ENCODE measurements at places on chromosomes 6 and 20.

GRCh38 chr6:17910189-17910588 is 77.2 kb downstream of the KIF13A start:
- DNase-seq = no peak

- DNase-seq = no peak
Measured at GRCh38 chr6:132898376-132898775, 84.0 kb downstream of the RPS12 start.

- no peak for DNase-seq
Measured at GRCh38 chr6:125340991-125341390, 39.2 kb upstream of the HDDC2 start.

- DNase-seq = no peak
Measured at GRCh38 chr20:62711703-62712101, 3.1 kb downstream of the NTSR1 start.

GRCh38 chr6:109252261-109253041 is 129.8 kb downstream of the CD164 start:
- DNase-seq = no peak

- DNase-seq = no peak
Measured at GRCh38 chr20:8032499-8032898, 12.9 kb upstream of the TMX4 start.

- DNase-seq = no peak
Measured at GRCh38 chr6:87701344-87701675, 723 bp downstream of the AKIRIN2 start.

GRCh38 chr20:24370249-24370648 is 99.2 kb upstream of the SYNDIG1 start:
- no peak for DNase-seq

DNA sequence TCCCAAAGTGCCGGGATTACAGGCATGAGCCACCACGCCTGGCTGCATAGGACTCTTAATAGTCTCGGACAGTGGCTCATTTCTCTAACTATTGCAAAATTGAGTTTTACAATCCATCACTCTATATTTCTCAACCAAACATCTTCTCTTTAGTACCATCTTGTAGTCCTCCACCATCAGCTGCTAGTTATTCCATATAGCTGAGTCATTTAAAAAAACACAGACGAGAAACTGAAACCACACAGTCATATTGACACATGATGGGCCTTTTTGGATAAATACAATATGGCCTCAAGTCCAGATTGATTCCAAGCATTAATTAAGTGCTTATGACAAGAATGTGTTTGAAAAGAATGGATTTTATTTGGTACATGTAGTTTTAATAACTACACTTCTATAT is 599.1 kb downstream of the MEI4 start:
- DNase-seq = no peak

GRCh38 chr6:23969344-23969743 is 156.7 kb upstream of the NRSN1 start:
- DNase-seq = no peak

DNA sequence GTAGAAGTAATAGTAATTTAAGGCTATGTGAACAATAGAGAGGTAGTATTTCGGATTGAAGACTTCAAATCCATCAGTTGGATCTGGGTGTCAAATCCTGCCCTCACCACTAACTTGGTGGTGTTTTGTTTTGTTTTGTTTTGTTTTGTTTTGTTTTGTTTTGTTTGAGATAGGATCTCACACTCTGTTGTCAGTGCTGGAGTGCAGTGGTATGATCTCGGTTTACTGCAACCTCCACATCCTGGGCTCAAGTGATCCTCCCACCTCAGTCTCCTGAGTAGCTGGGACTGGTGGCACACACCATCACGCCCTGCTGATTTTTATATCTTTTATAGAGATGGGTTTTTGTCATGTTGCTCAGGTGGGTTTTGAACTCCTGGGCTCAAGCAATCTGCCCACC is 129.4 kb upstream of the ZNF217 start:
- DNase-seq = no peak

GRCh38 chr6:145836170-145836569 is 21.6 kb upstream of the FBXO30 start:
- DNase-seq = peak; percentile 92

- DNase-seq = peak; percentile 98
Measured at GRCh38 chr6:137933696-137934095, 66.6 kb downstream of the TNFAIP3 start.

GRCh38 chr20:8213270-8213669 is 81.2 kb downstream of the PLCB1 start:
- no peak for DNase-seq

GRCh38 chr6:97919631-97920030 is 636.6 kb upstream of the MMS22L start:
- DNase-seq = no peak

DNA sequence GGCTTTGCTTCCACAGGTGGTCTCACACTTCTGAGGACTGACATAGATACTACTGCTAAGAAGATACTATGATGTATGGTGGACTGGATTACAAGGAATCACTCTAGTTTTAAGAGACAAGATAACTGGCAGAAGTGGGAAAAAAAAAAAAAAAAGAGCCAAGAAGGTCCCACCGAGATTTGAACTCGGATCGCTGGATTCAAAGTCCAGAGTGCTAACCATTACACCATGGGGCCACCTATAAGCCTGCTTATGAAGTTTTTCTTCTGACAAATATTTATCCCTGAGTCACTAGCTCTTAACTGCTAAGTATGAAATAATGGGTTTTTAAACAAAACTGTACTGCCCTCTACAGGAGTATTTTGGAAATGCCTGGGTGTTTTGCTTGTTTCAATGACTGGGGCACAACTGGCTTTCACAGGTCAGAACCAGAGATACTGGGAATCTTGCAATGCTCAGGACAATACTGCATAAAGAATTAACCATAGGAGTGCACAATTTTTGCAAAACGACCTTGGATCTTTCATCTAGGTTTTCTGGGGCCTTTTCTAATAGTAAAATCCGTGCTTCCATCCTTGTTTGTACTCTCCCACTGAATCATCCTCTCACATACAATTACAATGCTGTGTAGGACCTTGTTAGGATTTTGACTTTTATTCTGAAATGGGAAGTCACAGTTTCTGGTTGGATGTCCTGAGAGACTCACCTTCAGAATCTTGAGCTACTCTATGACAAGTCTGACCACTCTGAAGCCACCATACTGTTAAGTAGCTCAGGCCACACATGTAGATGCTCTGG is 116.3 kb downstream of the OR2B2 start:
- DNase-seq = peak; percentile 83

GRCh38 chr6:26033941-26034354 is 53.3 kb upstream of the HFE start:
- no peak for DNase-seq

DNA sequence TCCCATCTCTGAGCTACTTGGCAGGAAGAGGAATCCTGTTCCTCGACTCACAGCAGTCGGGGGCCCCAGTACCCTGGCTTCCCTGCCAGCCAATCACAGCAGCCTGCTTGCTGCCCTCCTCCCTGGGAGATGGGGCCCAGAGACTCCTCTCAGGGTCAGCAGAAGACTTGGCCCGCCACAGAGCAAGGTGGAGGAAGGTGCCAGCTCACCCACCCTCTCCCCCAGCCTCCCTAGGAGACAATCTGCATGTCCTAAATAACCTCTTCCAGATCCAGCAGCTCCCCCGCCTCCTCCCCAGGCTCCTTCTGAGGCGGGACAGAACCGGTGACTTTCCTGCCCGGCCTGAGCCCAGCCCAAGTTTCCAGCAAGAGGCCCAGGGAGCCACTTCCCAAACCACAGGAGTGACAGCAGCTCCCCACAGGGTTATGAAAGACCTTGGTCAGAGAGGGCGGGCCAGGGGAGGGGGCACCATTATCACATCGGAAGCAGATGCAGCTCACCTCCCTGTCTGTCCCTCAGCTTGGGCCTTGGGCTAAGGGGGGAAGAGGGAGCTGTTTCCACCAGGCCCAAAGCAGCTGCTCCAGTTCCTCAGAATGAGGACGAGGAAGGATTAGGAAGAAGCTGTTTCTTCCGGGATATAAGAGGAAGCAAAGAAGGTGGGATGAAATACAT is 2.3 kb downstream of the CCND3 start:
- DNase-seq = peak; percentile 76

DNA sequence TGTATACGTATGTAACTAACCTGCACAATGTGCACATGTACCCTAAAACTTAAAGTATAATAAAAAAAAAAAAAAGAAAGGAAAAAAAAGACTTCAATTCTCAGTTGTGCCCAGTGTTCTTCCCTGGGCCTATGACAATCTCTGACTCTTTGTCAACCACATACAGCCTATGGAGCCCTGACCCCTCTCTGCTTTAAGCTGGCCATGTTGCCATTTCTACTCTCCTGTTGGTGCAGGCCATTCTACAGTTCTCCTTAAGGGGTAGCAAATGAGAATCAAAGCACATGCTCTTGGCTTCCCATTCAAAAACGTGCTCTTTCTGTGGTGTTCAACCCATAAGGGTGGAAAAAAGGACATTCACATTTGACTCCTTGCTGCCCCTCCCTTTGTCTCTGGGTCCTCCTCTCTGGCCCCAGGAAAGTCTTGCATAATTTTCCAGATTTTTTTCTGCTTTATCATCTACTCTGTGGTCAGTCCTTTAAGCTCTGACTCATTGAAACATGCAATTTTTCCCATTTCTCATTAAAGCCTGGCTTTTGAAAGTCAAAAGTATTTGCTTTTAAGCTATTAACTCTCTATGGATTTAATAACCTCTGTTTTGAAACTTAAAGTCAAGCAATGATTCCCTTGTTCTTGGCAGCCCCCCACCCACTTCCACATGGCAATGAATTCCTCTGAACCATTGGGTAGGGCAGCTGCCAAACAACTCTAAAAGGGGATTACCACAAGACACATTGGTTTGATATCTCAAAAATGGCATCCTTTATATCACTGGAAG is 208.6 kb upstream of the MCHR2 start:
- DNase-seq = peak; percentile 97

DNA sequence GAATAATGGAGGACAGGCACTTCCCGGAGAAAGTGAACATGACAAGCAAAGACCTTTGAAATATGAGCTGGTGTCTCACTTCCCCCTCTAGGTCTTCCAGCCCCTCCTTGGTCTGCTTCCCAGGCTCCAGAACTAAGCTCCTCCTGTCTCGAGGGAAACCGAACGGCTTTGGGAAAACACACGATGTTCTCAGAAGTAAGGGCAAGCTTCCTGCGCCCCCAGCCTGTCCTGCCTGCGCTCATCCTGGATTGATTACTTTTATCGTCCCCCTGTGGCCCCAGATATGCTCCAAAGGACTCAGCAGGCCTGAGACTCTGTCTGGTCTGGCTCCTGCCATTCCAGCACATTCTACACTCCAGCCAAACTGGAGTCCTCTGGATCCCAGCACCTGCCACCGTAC is 83.4 kb downstream of the ZNF217 start:
- no peak for DNase-seq

- no peak for DNase-seq
Measured at GRCh38 chr6:98230250-98230649, 604.1 kb upstream of the POU3F2 start.

DNA sequence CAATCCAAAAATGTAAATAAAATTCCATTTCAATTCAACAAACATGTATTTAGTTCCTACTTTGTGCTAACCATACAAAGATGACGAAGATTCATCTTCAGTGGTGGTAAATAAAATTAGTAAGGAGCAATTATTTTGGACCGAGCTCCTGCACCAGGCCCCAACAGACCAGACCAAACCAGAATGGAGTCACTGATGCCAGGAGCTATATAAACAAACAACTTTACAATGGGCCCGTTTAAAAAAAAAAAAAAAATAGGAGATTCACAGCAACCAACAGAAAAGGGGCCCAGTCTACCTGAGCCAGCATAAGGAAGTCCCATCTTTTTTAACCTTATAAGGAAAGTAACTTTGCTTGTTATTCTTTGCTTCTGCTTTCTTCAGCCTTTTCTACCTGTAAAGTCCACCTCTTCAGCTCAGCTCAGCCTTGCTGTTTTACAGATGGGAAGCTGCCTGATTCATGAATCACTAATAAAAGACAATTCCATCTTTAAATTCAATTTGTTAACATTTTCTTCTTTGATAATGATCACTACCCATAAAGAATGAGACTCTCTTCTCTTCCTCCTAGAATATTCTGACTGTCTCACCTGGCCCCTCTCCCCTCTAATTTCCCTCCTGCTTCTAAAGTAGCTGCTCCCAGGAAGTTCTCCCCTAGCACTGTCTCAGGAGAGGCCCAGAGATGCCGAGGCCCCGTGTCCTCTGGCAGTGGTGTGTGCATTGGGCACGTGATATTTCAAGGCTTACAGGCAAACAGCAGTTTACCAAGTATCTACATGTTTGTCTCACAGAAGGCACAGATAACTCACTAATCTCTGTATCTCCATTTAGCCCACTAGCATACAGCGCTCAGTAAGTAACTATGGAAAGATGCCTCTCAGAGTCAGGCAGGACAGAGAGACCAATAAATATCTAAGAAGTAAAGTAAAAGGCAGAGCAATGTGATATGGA is 8.4 kb downstream of the MBOAT1 start:
- DNase-seq = peak; percentile 26

- no peak for DNase-seq
Measured at GRCh38 chr6:111282515-111282914, 195.2 kb downstream of the SLC16A10 start.

- DNase-seq = no peak
Measured at GRCh38 chr6:170172825-170173256, 118.0 kb downstream of the DLL1 start.

GRCh38 chr20:40524071-40524470 is 165.0 kb downstream of the MAFB start:
- no peak for DNase-seq

DNA sequence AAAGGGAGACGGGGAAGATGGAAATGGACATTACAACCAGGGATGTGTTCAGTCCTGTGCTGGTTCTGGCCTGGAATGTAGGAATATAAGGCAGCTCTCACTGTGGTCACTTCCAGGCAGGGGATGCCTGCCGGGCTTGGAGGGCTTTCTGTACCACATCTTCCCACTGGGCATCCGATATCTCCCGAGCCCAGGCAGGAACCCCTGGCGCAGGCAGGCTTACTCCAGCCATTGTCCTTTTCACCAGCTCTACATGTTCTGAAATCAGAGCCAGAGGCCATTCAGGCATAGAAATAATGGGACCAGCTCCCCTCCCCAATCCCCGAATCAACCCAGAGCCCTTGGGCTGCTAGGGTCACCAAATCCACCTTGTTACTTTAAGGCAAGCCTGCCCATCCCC is 1.4 kb downstream of the MEA1 start:
- no peak for DNase-seq

DNA sequence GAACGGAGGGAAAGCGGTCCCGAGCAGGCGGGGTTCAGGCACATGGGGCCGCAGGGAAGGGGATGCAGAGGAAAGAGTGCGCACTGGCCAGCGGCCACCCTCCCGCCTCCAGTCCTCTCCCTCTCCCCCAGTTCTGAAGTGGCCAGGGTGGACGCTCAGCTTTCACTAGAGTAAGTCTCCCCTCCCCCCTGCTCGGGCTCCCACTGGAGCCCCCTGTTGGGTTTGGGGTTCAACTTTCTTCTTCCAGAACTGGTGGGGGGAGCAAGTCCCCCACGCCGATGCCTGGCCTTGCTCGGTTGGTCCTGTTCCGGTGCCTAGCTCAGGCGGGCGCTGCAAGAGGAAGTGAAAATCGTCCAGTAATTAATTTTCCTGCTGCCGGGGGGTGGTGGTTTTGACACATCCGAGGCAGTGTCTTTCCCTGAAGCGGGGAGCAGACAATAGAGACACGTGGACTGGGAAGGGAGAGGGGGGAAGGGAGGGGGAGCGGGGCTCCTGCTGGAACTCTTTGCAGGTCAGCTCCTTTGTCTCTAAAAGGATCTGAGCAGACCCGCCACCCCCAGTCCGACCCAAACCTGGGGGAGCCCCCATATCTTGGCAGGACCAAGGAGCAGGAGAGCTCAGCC is 824 bp upstream of the SCRT2 start:
- no peak for DNase-seq

- no peak for DNase-seq
Measured at GRCh38 chr6:46985943-46986342, 56.2 kb downstream of the ADGRF1 start.

Measured in fibroblast of gingiva (primary cell).